Spinal cord (tissue), 10 donors: ENCODE measurements at places on chromosomes 6 and 20. TPM values are rescaled to one million over a fixed set of nuclear protein-coding genes. Genes with fewer than 3 reads are reported as not detected.

The NOX3 gene
- not detected for total RNA-seq

The RBPJL gene
- total RNA-seq = 0.11 TPM

The HLA-DPA1 gene
- total RNA-seq = 19.8 TPM

The BFSP1 gene
- total RNA-seq = 1.8 TPM

The PTPRA gene
- total RNA-seq = 113 TPM

The TREML1 gene
- total RNA-seq = 1.1 TPM

The NFYA gene
- total RNA-seq = 28.9 TPM

The ADRM1 gene
- total RNA-seq = 75.3 TPM

The GABRR1 gene
- total RNA-seq = 0.20 TPM

The GSTA4 gene
- 98.8 TPM for total RNA-seq

The CGA gene
- not detected for total RNA-seq

The KIF6 gene
- total RNA-seq = 4.8 TPM

GRCh38 chr6:146803601-146804000, 204.8 kb downstream of the ADGB start:
- H3K36me3 ChIP-seq = no peaks in the 10 kb centered on the region
- no peaks in the 10 kb centered on the region for H3K27me3 ChIP-seq
- DNase-seq = no peak
- H3K4me3 ChIP-seq = no peak overlapping the region

DNA sequence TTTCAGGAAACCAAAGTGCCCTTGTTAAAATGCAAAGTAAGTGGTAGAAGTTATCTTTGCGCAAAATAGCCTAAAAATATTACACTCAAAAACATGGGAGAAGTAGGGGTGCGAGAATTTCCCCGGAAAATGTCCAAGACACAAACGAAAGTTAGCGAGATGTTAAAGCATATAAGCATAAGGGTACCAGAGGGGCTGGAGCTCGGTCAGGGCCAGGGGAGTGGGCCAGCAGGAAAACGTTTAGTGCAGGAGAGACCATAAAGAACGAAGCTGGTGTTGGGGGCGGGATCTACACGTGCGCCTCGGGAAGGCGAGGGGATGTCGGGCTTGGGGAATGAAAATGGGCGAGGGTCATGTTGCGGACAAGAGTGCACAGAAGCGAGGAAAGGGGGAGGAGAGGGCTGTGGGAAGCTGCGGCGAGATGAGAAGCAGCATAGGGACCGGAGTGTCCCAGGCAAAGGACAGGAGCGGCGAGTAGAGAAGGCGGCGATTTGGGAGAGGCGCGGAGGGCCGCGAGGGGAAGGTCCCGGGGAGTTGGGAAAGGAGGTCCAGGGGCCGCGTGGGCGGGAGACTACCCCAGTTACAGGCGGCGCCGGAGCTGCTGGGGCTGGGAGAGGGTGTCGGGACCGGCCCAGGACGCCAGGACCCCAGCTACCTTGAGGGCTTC, 600 bp downstream of the XPO5 start:
- peak overlapping the region; percentile 96 for H3K4me3 ChIP-seq
- H3K27me3 ChIP-seq = no peaks in the 10 kb centered on the region
- peaks cover 9% of the 10 kb centered on the region for H3K36me3 ChIP-seq

DNA sequence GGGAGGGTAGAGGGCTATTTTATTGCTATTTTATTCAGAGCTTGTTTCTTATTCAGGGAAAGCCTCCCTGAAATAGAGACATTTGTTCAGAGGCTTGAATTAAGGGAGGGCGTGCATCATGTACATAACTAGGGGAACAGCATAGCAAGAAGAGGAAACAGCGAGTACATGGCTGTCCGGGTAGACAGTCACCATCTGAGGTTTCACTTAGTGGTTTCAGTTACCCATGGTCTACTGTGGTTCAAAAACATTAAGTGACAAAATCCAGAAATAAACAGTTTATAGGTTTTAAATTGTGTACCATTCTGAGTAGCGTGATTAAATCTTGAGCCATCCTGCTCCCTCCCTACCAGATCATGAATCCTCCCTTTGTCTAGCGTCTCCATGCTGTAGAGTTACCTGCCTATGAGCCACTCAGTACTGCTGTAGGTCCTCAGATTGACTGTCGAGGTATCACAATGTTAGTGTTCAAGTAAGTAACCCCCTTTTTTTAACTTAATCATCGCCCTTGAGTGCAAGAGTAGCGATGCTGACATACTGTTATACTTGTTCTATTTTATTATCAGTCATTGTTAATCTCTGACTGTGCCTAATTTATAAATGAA, 791.5 kb downstream of the TFAP2A start:
- no peaks in the 10 kb centered on the region for H3K36me3 ChIP-seq
- no peak overlapping the region for H3K27ac ChIP-seq
- H3K4me3 ChIP-seq = no peak overlapping the region
- DNase-seq = no peak

DNA sequence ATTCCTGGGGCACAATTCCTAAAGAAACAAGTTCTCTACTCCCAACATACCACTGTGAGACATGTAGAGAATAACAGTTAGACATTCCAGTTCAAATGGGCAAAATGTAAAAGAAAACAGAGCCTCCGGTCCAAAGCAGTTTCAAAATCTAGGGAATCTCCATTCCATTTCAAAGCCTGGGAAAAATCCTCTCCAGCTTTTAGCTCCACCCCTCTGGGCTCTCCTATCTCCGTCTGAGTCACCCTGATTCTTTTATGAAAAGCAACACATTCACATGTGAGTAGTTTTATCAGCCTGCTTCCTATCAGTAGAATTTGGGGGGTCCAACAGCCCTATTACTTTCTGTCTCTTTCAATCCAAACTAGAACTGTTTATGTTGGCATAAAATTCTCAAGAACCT, 3.7 kb downstream of the CSNK2A1 start:
- no peak for DNase-seq
- no peak overlapping the region for H3K4me3 ChIP-seq
- no peak overlapping the region for H3K27ac ChIP-seq
- peaks cover 11% of the 10 kb centered on the region for H3K4me1 ChIP-seq
- no peaks in the 10 kb centered on the region for H3K27me3 ChIP-seq
- no peaks in the 10 kb centered on the region for H3K36me3 ChIP-seq

DNA sequence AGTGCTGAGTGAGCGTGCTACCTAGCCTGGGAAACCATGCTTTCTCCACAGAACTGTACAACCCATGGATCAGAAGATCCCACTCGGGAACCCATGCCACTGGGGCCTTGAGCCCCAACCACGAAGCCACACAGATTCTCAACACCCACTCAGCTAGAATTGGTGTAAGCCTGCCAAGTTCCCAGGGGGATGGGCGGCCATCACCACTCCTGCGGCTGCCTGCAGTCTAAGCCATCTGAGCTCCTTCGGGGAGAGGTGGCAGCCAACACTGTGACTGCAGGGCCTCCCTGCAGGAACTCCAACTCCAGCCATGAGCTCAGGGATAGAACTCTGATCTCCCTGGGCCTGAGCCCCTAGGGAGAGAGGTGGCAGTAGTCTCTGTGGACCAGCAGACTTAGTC, 33.6 kb upstream of the SENP6 start:
- no peak overlapping the region for H3K27ac ChIP-seq
- H3K4me1 ChIP-seq = no peaks in the 10 kb centered on the region
- H3K36me3 ChIP-seq = no peaks in the 10 kb centered on the region
- DNase-seq = no peak
- H3K27me3 ChIP-seq = no peaks in the 10 kb centered on the region

DNA sequence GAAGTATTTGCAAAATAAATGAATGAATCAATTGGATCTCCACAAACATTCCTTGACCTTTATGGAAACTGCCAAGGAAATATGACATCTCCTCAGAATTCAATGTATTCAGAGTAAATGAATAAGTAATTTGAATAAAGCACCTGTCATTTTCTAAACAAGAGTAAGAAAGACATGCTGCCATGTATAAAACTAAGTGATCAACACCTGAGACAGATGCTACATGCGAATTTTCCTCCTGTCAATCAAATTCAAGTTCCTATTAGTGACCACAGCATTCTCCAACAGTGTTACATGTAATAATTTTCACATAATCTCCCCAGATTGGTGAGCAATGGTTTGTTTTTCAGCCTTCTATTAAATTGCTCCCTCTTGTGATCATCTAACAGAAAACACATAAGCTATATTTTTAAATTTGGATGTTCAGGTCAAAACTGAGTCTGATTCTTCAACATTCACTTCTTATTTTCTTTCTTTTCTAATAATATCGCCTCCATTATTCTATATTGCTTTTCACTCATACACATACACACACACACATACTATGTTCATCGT, 163.2 kb upstream of the RNF217 start:
- H3K4me3 ChIP-seq = no peak overlapping the region
- no peak for DNase-seq
- H3K4me1 ChIP-seq = no peaks in the 10 kb centered on the region
- no peak overlapping the region for H3K27ac ChIP-seq
- no peaks in the 10 kb centered on the region for H3K36me3 ChIP-seq

GRCh38 chr20:34512955-34513419, 3.2 kb upstream of the DYNLRB1 start:
- peaks cover 13% of the 10 kb centered on the region for H3K4me1 ChIP-seq
- peaks cover 7% of the 10 kb centered on the region for H3K36me3 ChIP-seq
- no peak overlapping the region for H3K4me3 ChIP-seq
- no peaks in the 10 kb centered on the region for H3K27me3 ChIP-seq

- H3K27me3 ChIP-seq = no peaks in the 10 kb centered on the region
- H3K4me1 ChIP-seq = no peaks in the 10 kb centered on the region
These were observed 48.9 kb upstream of the ECHDC1 start for GRCh38 chr6:127392301-127392700.

- no peak for DNase-seq
- H3K4me1 ChIP-seq = peaks cover 6% of the 10 kb centered on the region
- H3K4me3 ChIP-seq = no peak overlapping the region
- H3K27ac ChIP-seq = no peak overlapping the region
These were observed 120.2 kb upstream of the MLN start for GRCh38 chr6:33923857-33924514.

DNA sequence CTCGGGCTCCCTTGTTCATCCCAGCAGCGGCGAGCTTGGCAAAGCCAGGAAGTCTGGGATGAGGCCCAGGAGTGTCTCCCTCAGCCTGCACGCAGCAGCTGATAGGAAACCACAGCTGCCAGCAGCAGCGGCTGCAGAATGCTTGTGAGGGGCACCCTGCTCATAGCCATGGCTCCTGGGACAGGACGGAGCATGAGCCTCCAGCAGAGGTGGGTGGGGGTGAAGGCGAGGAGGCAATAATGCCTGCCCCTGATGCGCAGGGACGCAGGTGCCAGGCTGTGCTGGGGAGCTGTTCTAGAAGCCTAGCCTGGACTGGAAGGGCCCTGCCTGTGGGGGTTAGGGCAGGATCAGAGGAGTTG, 157.9 kb downstream of the CD83 start:
- no peaks in the 10 kb centered on the region for H3K36me3 ChIP-seq
- H3K27me3 ChIP-seq = no peaks in the 10 kb centered on the region
- peaks cover 33% of the 10 kb centered on the region for H3K4me1 ChIP-seq
- peak; percentile 61 for DNase-seq
- no peak overlapping the region for H3K4me3 ChIP-seq

DNA sequence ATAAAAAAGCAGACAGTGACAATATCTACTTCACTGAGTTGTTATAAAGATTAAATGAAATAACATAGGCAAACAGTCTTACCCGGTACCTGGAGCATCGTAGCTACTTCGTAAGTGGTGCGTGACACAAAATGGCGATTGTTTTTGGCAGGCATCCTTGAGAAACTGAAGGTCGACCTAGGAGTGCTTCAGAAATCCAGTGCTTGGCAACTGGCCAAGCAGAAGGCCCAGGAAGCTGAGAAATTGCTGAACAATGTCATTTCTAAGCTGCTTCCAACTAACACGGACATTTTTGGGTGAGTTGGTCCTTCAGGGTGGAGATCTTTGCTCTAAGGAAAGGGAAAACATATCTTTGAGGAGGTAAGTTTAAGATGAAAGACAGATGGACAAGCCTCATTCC, 4.8 kb downstream of the BPIFA2 start:
- H3K4me3 ChIP-seq = no peak overlapping the region
- DNase-seq = no peak
- H3K36me3 ChIP-seq = no peaks in the 10 kb centered on the region
- H3K27ac ChIP-seq = no peak overlapping the region
- no peaks in the 10 kb centered on the region for H3K27me3 ChIP-seq

DNA sequence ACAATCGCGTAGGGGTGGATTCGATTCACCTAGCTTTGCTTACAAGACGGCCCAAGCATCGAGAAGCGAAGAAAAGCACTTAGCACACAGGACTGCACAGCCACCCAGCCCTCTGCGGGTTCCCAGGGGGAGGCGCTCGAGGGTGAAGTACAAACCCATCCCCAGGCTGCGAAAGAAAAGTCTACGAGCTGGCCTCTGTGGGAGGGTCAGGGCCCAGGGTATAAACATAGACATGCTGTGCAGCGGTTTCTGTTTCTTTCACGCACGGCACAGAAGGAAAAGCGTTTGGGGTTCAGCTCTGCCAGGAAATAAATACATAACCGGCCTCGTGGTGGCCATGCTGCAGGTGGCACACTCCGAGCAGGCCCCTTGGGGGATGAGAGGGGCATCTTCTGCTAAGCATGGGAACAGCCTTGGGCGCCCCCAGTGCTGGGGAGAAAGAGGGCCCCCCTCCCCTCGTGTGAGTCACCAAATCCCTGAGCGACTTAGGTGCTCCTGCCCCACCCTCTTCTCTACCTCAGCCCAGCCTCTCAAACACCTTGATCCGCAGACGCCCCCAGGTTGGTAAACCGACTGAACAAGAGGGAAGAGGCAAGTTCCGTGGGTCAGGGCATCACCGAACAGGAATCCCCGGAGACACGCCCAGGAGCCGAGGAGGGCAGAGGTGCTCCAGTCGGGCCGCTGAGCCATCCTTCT, 91.6 kb upstream of the RIPOR2 start:
- no peak overlapping the region for H3K4me3 ChIP-seq
- H3K27me3 ChIP-seq = no peaks in the 10 kb centered on the region
- H3K36me3 ChIP-seq = no peaks in the 10 kb centered on the region

DNA sequence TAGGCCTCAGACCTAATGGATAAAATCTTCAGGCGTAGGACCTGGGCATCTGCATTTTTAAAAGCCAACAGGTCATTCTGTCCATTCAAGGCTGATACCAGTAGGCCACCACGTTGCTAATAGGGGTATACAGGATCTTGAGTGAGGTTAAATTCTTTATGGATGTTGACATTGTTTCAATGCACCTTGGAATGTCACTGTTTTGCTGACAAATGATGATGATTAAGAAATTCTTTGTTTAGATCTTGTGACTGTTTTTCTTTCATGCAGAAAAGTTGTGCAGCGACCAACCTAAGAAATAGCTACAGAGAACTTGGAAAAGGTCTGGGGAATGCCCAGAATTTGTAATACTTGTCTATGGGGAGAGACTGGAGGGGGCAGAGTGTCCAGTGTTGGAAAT, 101.1 kb upstream of the CLDN20 start:
- H3K27ac ChIP-seq = no peak overlapping the region
- no peak for DNase-seq
- H3K4me3 ChIP-seq = no peak overlapping the region
- H3K27me3 ChIP-seq = no peaks in the 10 kb centered on the region
- H3K36me3 ChIP-seq = peaks cover 6% of the 10 kb centered on the region
